ENCODE measurements at places on chromosomes 16 and 17. TPM values are rescaled to one million over a fixed set of nuclear protein-coding genes. Genes with fewer than 3 reads are reported as not detected.

GRCh38 chr16:89697161-89697615 is 4.3 kb downstream of the SPATA2L start:
- no peak for ATAC-seq

DNA sequence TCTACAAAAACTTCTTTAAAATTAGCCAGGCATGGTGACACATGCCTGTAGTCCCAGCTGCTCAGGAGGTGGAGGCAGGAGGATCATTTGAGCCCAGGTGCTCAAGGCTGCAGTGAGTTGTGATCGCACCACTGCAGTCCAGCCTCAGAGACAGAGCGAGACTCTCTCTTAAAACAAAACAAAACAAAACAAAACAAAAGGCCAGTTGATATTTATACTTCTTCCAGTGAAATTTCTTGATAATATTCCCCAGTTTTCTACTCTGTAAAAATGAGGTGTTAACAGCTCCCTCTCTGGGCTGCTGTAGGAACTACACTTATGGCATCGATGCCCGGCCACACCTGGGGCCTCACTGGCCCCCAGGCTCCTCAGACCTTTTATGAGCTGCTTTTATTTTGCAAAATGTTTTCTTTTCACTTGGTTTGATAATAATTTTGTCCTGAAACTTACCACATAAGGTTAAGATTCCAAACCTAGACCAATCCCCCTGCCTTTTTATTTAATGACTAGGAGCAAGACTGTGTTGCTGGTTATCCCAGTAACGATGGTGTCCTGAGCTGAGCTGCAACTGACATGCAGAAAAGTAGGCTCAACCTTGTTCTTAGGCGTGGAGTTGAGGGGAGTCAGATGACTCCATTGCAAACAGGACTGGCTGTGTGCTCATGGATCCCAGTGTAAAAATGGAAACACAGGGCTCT is 17.6 kb downstream of the MAPK8IP3 start:
- ATAC-seq = no peak

SLFN14 gene
- not detected for total RNA-seq

KCNH6 gene
- 0.16 TPM for total RNA-seq

PTGES3L gene
- total RNA-seq = 2.2 TPM

All from motor neuron (in vitro differentiated cells).